Stimulated activated naive CD8-positive, alpha-beta T cell treated with anti-CD3 and anti-CD28 coated beads, Interleukin-15, amount 100 ng/mL, for 72 hours (primary cell): ENCODE measurements at places on chromosomes 5 and 9.

GRCh38 chr5:98880151-98880550, 48.7 kb downstream of the CHD1 start:
- DNase-seq = no peak

DNA sequence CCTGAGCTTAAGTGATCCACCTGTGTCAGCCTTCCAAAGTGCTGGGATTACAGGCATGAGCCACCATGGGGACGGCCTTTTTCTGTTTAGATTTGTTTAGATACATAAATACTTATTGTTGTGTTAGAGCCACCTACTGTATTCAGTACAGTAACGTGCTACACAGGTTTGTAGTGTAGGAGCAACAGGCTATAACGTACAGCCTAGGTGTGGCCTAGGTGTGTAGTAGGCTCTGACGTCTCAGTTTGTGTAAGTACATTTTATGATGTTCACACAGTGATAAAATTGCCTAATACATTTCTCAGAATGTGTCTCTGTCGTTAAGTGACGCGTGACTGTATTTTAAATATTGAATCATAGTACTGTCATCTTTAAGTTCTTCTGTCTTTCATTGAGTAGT, 84.1 kb downstream of the MELK start:
- no peak for DNase-seq

- no peak for DNase-seq
These were observed 73.8 kb downstream of the DAB2IP start for GRCh38 chr9:121725008-121725775.

GRCh38 chr9:100498592-100498991, 25.6 kb downstream of the TMEFF1 start:
- DNase-seq = no peak

- no peak for DNase-seq
These were observed 258.1 kb downstream of the SYK start for GRCh38 chr9:91059713-91060112.

- no peak for DNase-seq
These were observed 148.5 kb downstream of the SGCD start for GRCh38 chr5:156475182-156476157.

GRCh38 chr9:130101915-130102314, 48.2 kb downstream of the GPR107 start:
- DNase-seq = no peak

GRCh38 chr5:28344836-28345433, 1306.5 kb upstream of the CDH9 start:
- no peak for DNase-seq

DNA sequence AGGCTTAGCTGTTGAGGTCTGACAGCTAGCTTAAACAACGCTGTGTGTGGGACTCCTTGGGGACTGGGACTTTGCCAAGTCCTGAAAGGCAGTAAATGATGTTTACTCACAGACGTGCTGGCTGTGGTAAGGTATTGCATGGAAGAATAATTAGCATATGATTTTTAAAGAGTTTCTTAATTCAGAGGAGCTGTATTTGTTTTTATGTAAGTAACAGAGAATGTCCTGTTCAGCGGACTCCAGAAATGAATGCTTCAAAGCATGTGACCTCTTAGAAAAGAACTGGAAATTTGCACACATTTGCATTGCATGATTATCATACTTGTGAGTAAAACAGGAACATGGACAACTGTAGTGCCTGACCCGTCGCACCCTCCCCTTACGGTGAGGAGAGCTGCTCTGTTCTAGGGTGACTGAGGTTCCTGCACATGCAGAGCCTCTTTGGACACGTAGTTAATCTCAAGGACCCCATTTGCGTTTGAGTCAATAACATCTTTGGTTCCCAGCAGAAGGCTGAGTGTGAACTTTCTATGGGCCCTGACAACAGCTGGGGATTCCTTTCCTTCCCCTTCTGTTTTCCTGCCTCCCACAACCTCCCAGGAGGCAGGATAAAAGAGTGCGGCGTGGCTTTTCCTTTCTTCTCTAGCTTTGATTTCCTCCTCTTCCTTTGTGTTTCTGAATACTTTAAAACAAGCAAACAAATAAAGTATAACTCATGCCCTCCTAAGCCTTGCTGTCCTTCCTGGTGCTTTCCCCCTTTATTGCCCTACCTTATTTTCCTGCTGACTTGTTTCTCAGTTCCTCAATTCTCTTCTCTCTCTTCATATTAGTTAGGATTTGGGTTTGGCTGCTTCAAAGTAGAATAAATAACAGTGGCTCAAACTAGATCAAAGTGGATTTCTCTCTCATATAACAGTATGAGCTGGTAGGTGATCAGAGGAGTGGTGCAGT, 157.2 kb upstream of the CD180 start:
- DNase-seq = no peak

DNA sequence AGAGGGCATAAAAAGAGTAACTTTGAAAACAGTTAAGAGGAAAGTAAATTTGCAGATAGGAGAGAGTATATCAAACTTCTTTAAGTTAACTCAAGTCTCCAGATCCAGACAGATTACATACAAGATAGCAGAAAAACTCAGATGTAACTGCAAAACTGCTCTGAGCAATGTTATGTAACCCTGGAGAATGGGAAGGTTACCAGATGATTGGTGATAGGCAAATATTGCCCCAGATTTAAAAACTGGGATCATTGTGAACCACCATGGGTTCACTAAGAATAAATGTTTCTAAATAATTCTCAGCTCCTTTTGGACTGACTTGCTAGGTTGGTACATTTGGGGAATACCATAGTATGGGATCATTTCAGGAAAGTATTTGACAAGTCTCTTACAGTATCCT, 176.5 kb downstream of the ARL15 start:
- DNase-seq = no peak

DNA sequence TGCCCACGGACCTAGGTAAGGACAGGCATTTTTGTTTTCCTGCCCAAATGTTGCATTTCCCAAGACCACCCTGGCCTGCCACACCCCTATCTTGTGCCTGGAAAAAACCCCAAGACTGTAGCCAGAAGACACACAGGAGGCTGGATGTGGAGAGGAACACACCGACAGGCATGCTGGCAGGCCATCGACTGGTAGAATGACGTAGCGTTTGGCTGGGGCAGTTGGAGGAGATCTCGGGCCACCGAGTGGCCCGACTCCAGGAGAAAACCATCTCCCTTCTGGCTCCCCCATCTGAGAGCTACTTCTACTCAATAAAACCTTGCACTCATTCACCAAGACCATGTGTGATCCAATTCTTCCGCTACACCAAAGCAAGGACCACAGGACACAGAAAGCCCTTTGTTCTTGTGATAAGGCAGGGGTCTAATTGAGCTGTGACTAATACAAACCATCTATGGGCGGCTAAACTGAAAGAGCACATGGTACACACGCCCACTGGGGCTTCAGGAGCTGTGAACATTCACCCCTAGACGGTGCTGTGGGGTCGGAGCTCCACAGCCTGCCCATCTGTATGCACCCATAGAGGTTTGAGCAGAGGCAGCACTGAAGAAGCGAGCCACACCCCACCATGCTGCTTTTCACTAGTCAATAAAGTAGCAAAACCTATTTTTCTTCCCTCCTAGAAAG, 38.9 kb upstream of the N4BP3 start:
- no peak for DNase-seq

- DNase-seq = no peak
These were observed 20.6 kb downstream of the PGGT1B start for GRCh38 chr5:115241881-115242642.

DNA sequence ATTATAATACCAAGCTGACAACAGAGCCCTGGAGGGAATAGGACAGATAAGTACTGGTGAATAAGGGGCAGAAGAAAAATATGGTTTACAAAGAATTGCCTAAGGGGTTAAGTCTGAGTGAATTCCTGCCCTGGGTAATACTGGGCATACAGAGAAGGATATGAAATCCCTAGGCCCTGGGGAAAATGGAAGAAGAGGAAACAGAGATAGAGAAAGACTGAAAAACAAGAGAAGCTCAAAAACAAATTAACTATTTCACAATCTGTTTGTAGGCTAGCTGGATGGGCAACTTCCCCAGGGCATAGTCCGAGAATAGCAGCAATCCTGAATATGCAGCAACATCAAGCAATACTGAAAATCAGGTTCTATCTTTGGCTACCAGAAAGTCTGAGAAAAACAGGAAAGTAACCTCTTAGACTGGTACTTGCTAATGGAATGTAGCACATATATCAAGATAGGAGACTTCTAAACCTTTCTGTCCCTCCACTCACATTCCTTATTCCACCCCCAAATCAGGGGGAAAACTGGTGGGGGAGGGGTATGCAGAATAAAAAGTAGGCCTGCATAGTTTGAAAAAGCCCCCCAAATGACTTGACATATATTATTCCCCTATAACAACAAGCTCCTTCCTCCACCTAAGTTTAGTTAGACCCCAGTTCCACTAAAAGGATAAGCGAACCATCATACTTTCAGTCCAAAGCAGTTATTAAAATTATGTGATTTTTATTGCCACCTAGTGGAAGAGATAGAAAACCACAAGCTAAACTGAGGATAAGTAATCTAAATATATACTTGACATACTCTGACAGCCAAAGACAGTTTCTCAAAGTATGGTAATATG, 20.6 kb downstream of the SLC38A9 start:
- DNase-seq = no peak
